ENCODE measurements at places on chromosomes 5 and 9. TPM values are rescaled to one million over a fixed set of nuclear protein-coding genes. Genes with fewer than 3 reads are reported as not detected.

Gene N4BP3
- 5.4 TPM for total RNA-seq

DNA sequence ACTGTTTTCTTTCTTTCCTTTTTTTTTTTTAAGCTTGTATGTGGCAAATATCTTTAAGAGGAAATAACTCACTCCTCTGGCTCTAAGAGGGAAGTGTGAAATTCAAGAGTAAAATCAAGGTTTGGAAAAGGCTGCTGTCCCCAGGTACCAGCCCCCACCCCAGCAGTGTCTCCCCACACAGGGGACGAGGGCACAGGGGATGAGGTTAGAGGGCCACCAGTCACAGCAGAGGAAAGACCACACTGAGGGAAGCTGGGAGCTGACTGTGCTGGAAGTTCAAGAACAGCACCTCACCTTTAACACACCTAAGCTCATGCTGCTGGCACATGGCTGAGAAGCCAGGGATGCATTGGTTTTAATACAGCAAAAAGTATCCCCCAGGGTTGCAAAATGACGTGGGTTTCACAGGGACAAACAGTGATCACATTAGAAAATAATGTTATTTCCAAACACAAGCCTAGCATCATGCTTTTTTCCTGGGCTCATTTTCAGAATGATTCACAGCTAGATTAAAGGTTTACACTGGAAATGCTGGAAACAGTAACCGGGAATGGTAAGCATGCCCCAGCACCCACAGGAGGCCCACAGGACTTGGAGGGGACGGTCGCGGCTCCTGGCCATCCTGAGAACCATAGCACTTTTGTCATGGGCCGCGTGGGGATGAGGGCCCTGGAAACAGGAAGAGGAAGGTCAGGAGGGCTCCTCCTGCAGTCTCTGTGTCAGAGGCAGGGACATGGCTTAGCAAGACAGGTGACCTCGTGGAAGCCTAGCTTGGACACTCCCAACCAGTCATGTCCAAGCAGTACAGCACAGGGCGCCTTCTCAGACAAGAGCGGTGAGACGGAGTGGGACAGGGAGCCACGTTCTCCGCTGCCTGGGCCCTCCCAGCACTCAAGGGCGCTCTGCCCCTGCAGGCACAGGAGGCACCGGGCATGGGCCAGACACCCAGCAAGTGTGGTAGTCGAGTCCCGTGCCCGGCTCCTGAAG is 6.9 kb downstream of the LPCAT1 start:
- H3K27ac ChIP-seq = no peak overlapping the region
- DNase-seq = peak; percentile 13
- H3K27me3 ChIP-seq = no peaks in the 10 kb centered on the region
- H3K36me3 ChIP-seq = peaks cover 3% of the 10 kb centered on the region

DNA sequence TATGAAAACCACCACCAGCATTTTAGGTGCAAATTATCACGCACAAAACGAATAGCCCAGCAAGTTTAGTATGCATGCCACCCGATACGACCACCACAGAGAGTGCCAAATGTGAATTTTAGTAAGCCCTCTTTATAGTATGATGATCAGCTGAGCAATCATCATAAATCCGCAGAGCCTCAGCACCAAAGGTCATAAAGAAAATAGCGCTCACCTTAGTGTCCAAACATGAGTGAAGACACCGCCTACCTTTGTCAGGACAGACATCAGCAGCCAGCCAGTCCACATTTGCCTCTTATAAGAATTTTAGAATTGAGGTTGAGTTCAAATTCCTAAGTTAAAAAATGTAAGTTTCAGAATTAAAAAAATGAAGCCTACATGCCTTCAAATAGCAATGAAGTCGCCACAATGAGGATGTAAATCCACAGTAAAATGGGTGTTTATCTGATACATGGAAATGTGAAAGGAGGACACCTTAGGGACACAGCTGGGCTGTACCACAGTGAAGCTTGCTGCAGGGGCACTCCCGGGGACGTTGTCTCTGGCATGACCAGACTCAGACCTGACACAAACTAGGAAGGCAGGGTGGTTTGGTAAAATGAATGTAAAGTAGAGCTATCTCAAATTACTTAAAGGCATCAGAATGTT is 149.0 kb downstream of the AUH start:
- H3K27me3 ChIP-seq = no peaks in the 10 kb centered on the region
- H3K36me3 ChIP-seq = peaks cover 8% of the 10 kb centered on the region
- peaks cover 31% of the 10 kb centered on the region for H3K4me1 ChIP-seq
- H3K4me3 ChIP-seq = no peak overlapping the region

GRCh38 chr5:98401656-98402055 is 371.8 kb upstream of the RGMB start:
- no peak overlapping the region for H3K27ac ChIP-seq
- DNase-seq = no peak
- H3K27me3 ChIP-seq = peaks cover 2% of the 10 kb centered on the region
- H3K4me1 ChIP-seq = no peaks in the 10 kb centered on the region

GRCh38 chr5:140220698-140221064 is 45.7 kb downstream of the CYSTM1 start:
- no peak overlapping the region for H3K4me3 ChIP-seq
- no peak for DNase-seq
- peaks cover 20% of the 10 kb centered on the region for H3K4me1 ChIP-seq
- H3K36me3 ChIP-seq = peaks cover 3% of the 10 kb centered on the region

Gene NHP2
- 113 TPM for total RNA-seq

DNA sequence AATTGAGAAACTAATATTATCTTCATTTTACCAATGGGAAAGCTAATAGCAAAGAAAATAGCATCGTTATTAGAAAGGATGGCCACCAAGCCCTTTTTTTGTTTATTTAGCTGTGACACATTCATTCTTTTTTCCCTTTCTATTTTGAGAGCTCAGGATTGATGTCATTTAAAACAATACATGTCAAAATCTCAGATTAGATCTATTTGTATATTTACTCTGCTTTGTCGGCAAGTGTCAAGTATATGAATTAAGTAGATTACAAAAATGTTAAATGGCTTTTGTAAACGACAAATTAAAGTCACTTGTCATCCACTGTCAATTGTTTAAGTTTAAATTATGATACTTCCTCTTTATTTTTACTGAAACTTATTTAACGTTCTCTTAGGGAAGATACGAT is 118.9 kb downstream of the PAM start:
- no peak for DNase-seq
- peaks cover 2% of the 10 kb centered on the region for H3K27me3 ChIP-seq
- peaks cover 12% of the 10 kb centered on the region for H3K36me3 ChIP-seq
- no peak overlapping the region for H3K4me3 ChIP-seq

Gene LRRC70
- total RNA-seq = 0.86 TPM

Gene GABRA6
- total RNA-seq = not detected

DNA sequence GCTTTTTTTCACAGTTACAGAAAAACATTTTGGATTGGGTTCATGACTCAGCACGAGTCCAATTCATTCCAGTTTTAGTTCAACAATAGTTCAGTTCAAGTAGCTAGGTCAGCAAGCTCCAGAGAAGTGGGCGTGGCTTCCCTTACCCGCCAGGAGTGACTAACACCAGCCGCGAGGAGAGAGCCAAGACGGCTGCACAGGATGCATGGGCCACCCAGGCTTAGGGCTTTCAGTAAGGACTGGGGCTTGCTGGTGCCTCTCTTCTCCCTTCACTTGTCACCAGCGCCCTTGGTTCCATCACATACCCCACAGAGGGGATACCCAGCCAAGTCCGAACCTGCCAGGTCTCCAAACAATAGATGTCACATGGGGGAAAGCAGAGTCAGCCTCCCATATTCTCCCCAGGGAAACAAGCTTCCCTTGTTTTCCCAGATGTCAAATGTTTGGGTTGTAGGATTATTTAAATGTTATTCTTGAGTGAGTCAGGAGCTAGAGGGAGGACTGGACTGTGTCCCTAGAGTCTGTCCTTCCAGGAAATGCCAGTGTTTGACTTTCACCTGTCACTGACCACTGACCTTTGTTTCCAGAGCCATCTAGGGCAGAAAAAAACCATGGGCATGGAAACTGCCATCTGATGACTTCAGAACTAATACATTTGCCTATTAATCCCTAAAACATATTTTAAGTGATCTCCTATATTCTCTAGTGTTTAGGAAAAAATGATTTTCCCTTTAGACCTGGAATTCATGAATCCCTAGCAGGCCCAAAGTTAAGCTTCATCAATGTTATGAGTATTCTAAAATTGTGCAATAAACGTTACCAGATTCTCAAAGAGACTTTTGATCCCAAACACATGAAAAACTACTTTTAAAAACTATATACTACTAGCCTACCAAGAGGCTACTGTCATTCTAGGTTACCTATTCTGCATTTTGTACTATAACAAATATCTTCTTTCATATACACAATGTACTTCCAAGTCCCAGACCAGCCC is 51.9 kb downstream of the NIPAL4 start:
- no peak overlapping the region for H3K27ac ChIP-seq
- H3K36me3 ChIP-seq = peaks cover 46% of the 10 kb centered on the region
- peaks cover 5% of the 10 kb centered on the region for H3K4me1 ChIP-seq
- peaks cover 2% of the 10 kb centered on the region for H3K27me3 ChIP-seq
